ENCODE measurements at places on chromosomes 2 and 18.

- peak; percentile 47 for DNase-seq
Measured at GRCh38 chr2:176653479-176654443, 384.5 kb downstream of the MTX2 start.

DNA sequence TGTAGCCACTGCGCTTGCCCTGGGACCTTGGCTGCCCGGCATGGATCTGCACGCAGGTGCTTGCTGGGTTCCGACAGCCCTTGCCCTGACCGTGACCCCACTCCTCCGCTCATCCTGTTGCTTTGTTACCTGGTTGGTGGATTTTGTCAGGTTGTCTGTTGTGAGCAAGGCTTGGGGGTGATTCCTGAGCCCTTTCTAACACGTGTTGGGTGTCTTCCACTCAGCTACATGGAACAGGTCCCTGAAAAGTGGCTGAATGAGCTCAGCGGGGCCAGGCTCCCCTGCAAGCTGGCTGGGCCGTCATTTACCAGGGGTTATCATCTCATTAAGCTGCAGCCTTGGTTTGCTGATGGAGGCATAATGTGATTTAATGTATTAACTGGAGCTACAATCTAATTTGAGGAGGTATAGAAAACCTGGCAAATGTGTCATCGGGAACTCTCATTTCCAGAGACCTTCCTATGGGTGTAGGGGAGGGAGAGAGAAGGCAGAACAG, 24.6 kb downstream of the RAMP1 start:
- DNase-seq = no peak

DNA sequence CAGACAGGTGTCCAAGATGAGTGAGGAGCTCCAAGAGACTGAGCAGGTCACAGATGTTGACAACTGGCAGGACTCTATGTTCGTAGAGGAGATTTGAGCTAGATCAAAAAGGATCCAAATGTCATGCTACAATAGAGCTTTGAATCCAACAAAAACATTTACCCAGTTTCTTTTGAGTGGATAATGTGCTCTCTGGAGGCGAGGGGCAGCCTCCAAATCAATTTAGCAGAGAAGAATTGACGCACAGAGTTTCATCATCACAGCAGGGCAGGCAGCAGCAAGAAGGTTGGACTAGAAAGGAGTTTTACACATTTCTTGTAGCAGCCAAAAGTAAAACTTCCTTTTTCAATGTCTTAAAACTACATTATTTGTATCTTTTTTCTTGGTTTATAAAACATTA, 653.0 kb downstream of the RNF144A start:
- no peak for DNase-seq

DNA sequence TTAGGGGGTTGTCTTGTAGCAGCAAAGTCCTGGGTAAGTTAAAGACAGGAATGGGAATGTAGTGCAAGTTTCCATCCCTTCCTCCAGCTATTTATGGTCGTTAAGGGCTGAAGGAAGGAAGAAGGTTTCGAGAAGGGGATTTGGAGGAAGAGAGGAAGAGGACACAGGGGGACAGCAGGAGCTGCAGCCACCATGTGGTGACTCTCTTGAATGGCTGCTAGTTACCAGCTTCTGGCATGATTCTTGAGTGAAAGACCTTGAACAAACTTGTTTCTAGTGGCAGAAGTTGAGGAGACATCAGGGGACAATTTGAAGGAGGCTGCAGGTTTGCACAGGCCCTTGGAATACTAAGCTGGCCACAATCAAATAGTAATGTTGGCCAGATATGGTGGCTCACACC, 116.6 kb downstream of the MTX2 start:
- DNase-seq = no peak

DNA sequence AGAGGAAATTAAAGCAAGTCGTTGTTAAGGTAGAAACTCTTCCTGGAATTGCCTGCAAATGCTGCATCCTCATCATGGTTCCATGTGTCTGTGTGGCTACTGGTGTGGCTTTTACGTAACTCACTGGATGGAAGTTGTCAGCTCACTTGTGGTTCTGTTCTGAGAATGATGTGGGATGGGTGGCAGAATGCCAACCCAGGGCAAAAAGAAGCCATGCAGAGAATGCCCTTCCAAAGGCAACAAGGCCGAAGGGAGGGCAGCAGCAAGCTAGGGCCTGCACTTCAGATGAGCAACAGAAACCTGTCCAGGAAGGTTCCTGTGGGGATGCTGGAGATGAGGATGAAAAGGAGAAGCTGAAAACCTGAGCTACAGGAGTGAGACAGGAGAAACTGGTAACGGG, 10.4 kb upstream of the NAPG start:
- no peak for DNase-seq

- no peak for DNase-seq
Measured at GRCh38 chr2:13649918-13650317, 933.2 kb downstream of the TRIB2 start.

- peak; percentile 75 for DNase-seq
Measured at GRCh38 chr2:113281910-113282746, 3.4 kb upstream of the PAX8 start.

- DNase-seq = no peak
Measured at GRCh38 chr2:134401081-134401497, 147.2 kb downstream of the MGAT5 start.

- DNase-seq = no peak
Measured at GRCh38 chr2:52611759-52612158, 1155.8 kb upstream of the CHAC2 start.

DNA sequence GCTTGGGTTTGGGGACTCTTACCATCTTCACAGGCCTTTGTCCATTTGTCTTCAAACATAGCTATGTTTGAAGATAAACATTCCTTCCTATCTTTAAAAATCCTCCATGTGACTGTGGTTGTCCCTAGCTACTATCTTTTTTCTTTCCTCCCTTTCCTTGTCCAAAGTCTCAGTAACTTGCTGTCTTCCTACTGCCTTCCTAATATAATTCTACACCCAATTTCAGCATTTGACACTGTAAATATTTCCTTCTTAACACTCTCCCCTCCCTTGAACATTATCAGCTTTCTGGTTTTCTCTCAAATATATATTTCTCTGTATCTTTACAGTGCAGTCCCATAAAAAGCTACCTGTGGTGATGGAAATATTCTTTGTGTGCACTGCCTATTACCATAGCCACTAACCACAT, 5.3 kb upstream of the SP3 start:
- DNase-seq = no peak

DNA sequence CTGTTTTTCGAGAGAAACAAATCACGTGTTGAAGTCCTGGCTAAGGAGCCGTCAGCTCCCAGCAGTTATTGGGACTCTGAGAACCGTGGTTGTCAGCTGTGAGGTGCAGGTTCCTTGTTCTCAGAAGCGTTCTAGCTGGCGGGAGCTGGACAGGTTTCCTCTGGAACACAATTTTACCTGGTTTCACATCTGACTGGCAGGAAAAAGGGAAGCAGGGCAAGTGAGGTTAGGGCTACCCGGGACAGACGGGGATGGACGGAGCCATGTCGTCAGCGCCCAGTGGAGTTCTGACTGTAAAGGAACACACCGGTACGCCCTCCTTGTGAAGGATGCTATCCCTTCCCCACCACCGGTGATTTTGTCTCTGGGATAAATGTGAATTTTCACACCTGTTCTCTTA, 26.1 kb downstream of the ITGB1BP1 start:
- no peak for DNase-seq

DNA sequence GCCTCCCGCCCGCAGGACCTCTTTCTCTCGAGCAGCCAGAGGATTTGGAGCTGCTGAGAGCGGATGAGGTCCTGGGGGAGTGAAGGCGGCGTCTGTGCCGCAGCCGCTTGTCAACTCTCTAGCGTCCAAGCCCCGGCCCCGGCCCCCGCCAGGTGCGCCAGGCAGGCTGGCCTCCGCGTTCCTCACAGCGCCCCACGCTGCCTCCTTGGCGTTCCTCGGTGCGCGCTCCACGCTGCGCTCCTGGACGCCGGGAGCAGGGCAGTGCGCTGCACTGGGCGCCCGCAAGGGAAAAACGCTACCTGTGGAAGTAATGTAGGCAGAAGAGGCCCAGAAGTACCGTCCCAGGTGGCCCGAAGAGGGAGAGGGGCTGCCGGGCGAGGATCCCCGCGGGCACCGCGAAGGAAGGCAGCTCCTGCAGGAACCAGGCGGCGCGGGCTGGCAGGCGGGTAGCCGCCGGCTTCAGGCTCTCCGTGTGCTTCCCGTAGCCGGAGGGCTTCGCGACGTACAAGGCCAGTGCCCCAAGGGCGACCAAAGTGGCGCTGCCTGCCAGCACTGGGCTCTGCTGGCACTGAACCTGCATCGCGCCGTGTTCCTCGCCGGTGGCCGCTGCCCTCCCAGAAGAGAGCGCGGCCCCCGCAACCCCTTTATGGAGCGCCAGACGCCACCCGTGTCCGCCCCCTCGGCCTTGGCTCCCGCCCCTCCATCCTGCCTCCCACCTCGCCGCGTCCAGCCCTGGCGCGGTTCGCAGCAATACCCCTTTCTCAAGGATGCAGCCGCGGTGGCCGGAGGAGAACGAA, at the start of gene SRD5A2:
Gene SRD5A2 (minus strand): TSS at position 618 of the 797 bp plus-strand sequence. CDS start 38 bp downstream, at position 580.
- no peak for DNase-seq

DNA sequence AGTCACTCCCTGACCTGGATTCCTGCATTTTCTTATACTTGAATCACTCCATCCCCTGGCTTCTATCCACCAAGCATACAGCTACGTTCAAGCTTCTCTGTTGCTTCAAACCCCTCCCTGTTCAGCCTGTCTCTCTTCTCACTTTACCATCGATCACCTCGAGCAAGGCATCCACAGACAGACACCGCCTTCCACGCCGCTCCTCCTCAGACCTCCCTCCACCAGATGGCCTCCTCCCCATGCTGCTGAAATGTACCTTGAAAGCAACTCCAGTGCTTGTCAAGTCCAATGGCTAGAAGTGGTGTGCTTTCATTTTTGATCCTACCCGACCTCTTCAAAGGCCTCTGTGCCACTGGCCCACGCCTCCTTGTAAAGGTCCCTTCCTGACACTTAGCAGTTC, 131.3 kb upstream of the ACAA2 start:
- DNase-seq = no peak

- no peak for DNase-seq
Measured at GRCh38 chr2:214311931-214312749, 98.7 kb upstream of the VWC2L start.

DNA sequence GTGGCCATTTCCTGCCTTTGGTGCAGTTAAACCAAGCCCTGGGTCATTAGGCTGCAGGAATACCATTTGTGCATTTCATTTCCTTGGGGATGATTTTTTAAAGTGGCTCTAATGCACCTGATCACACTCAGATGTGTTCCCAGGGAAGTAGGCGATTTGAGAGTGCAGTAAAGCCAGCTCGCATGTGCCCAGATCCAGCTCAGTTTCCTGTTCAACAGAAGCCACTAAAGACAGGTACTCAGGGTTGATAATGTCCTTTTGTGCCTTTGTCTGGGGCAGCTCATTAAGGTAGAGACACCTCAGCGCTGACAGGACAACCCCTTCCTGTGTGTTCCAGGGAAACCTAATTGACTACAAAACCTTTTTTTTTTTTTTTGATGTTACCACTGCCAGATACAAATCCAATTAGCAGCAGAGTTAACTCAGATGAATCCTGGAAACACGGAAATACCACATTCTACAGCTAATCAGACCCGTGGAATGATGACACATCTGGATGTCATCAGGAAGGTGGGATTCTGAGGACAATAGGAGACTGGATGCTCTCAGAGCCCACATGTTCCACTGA, 15.2 kb upstream of the CHRNA1 start:
- no peak for DNase-seq

GRCh38 chr2:30072250-30072842, 74.5 kb upstream of the YPEL5 start:
- peak; percentile 38 for DNase-seq

- peak; percentile 83 for DNase-seq
Measured at GRCh38 chr18:39647627-39648534, 2082.3 kb upstream of the CELF4 start.

DNA sequence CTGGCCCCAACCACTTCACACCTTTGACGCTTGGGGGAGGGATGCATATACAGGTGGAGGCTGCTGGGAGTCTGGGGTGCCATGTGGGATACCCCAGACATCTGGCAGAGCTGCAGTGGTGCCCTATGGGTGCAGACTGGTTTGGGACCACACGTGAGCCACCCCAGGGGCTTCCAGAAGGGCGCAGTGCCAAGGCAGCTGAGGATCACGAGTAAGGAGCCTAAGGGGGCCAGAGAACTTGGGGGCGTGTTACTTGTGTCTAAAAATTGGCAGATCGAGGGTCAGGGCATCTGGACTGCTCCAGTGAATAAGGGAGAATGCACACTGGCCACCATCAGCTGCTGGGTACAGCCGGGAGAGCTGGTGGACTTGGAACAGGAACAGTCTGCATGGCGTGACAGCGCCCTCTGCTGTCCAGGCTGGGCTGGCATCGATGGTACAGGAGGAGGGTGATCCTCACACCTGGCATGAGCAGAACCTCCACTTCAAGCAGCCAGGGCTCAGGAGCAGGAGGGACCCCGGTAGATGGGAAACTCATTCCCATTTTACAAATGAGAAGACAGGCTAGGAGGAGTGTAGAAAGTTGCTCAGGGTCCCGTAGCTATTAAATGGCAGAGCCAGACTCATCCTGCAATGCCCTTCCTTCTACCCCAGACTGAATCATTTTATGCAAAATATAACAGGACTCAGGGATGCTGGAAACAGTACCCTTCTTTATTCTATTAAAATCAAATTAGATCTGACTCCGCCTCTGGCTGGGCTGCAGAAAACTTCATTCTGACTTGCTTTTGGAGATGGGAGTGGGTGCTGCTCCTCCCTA, 60.4 kb downstream of the ATOH8 start:
- peak; percentile 52 for DNase-seq

DNA sequence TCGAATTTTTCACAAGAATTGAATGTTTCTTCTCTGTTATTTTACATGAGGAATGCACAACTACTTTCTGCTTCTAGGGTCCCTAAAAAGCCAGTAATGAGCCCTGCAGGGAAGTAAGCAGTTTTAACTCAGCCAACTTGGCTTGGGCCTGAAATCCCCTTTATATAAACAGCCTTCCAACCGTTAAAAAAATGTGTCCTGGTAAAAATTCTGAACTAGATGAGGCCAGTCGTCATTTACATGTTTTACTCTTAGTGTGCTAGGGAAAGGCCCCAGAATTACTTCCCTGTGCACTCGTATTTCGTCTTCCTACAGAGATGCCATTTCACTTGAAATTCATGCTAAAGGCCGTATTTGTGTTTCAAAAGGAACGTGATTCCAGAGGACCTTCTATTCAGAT, 42.4 kb upstream of the RPE start:
- DNase-seq = no peak

DNA sequence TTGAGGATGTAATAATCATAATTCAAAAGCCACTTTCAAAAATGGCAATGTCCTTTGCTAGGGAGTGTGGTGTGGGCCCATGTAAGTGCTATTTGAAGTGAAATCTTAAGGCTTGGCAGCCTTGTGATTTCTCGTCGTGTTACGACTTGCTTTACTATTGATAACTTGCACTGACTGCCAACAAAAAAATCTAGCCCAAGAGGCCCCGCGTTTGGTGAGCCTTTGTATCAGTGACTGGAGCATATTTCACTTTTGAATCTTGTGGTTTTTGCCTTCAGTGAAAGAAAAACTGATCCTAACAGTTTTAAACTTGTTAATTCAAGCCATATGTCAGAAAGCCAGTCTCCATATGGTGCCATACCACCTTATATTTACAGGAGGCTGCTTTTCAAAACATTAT, 248.0 kb downstream of the TMEM182 start:
- no peak for DNase-seq

DNA sequence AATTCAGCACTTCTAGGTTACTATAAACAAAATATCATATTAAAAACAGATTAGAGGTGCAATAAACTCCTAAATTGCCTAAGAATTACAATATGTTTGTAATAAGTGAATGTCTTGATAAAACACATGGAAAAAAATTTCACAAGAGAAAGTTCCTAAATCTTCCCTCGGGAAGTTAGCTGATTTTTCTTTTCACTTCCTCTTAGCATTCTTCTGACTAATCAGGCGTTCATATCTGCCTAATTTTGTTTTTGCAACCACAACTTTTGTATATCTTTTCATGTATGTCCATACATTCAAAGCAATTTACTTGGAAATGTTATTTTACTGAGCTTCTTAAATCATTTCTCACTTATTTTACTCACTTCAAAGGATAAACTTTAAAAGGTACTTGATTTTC, 88.5 kb downstream of the RTTN start:
- no peak for DNase-seq

All from NCI-H226 (cell line).